ENCODE measurements at places on chromosomes 3 and 15. TPM values are rescaled to one million over a fixed set of nuclear protein-coding genes. Genes with fewer than 3 reads are reported as not detected.

- no peak for DNase-seq
Observed at GRCh38 chr3:54835701-54836100, 92.2 kb downstream of the LRTM1 start.

GRCh38 chr15:33494306-33494705, 183.5 kb downstream of the RYR3 start:
- DNase-seq, result no peak

Gene VEPH1
- 19.3 TPM for total RNA-seq

Gene PLS1
- total RNA-seq, result 83.5 TPM

Gene C3orf62
- 1.6 TPM for total RNA-seq

Measured in renal cortical epithelial cell (primary cell).